NCI-H1417 treated with DMSO at 0.1 percent for 48 hours (cell line): ENCODE measurements at places on chromosomes 7 and 10.

GRCh38 chr10:4678023-4678950 is 147.7 kb upstream of the AKR1E2 start:
- DNase-seq = no peak

- no peak for DNase-seq
Observed at GRCh38 chr7:50189371-50189770, 96.3 kb upstream of the ZPBP start.

DNA sequence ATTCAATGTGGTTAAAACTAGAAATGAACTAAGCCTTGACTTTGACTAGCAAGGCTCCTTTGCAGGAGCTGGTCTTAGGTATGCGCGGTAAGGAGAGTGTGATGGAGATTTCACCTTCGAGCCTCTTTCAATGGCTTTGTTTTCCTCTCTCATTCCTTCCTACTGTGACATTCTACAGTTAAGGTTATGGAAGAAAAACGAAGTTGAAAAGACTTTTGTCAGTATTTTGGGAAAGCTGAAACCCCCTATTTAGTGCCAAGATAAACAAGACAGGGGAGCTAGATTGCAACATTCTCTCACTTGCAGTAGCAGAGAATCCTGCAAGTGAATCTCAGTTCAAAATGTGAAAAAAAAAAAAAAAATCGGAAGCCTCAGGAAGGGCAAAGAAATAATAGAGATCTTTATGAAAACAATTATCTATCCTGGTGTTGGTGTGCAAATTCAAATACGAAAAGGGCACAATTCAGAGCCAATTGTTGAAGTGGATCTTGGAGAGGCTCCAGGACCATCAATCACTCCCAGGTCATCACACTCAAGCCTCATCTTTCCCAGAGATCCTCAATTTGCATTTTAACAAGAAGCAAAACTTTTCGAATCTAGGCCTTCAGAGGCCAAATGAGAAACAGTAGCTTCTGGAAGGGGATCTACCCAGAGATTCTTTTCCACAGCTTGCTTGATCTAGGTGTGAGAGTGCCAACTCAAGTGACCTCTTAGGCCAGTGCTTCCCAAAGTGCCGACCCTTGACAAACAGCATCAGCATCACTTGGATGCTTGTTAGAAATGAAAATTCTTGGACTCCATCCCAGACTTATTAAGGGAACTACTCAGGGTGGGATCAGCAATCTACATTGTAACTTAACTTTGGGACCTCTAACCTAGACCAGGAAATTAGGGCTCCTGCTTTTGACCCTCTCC is 163.8 kb downstream of the INHBA start:
- no peak for DNase-seq

- DNase-seq = no peak
Observed at GRCh38 chr7:28533267-28533666, 120.9 kb downstream of the CREB5 start.

DNA sequence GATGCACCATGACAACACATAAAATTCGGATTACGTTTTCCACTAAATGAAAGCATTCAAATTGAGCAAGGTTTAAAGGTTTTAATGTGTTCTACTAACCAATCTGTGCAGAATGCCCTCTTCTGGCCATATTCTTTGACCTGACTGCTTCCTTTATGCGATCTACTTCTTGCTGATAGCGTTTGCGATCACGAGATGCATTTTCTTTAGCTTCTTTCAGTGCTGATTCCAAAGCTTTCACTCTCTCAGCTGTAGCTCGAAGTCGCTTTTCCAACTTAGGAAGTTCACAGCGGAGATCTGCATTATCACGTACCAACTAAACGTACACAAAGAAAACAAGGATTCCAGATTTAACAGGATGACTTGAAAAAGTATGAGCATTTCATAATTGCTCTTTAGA is 39.2 kb downstream of the KIF5B start:
- no peak for DNase-seq

DNA sequence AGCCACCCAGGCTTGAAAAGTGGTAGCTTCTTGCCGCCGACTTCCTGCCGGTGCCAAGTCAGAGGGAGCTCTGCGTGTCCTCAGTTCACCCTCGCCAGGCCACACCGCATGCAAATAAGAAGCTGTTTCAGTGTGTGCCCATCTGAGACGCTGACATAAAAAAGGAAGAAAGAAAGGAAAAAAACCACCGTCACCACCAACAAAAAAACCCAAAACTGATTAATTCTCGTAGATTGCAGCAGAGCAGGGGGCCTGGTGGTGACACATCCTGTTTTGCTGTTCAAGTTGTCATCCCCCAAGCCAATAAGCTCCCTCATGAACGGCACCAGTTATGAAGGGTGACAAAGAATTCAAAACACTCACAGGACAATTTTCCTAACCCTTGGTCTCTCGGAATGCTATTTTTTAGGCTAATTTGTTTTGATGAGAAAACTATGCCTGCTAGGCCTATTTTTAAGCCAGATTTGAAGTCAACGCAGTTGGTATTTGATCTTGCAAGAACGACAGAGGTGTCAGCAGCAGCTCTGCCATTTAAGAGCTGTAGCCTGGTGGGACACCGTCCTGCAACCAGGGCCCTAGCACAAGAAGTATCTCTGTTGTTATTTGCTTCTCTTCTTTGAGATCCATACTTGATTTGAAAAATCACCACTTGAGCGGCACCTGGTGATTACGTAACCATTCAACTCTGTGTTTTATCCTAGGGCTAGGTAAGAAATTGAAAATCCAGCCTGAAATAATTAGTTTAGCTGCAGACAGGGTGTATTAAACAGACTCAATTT is 145.6 kb downstream of the PFKFB3 start:
- no peak for DNase-seq

GRCh38 chr10:126599949-126600682 is 70.4 kb downstream of the C10orf90 start:
- DNase-seq = no peak

GRCh38 chr7:147196481-147196880 is 1079.9 kb downstream of the CNTNAP2 start:
- DNase-seq = no peak

DNA sequence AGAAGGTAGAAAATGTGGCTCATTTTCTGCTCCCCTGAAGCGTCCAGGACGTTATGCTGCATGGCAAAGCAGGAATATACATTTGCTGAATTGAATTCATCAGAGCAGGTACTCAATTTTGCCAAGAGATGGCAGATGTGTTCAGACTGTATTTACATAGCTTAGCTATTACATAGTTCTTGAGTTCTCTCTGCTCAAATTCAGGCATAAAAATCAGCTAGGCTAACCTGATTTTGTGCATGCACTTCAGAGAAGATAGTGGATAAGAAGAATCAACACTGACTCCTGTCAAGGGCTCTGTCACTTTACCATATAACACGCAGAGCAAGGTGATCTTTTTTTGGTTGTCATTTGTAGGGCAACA is 209.2 kb upstream of the FAM3C start:
- DNase-seq = peak; percentile 41

DNA sequence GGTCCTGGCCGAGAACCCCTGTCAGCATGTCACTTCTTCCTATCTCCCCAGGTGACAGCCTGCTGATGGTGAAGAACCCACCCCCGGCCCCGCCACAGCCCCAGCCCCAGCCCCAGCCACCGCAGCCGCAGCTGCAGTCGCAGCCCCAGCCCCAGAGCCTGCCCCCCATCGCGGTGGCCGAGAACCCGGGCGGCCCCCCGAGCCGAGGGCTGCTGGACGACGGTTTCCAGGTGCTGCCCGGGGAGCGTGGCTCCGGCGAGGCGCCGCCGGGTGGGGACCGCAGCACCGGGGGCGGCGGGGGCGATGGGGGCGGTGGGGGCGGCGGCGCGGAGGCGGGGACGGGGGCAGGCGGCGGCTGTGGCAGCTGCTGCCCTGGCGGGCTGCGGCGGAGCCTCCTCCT is 15.7 kb upstream of the ZNF212 start:
- DNase-seq = no peak

DNA sequence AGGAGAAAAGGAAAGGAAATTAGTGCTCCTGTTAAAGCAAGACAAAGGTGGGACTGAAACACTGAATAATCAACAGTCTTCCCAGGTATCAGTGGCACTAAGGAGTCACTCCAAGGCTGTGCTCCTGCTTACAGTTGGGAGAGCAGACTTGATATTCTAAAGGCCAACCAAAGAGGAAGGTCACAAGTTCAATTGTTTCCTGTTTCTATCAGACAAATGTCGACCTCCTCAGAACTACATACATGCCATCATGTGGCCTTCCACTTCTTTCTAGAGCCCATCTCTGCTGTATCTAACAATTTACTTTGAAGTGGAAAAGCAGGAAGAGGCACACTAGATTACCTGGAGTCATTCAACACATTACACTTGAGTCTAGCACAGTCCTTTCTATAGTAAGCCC is 3.4 kb downstream of the ZNF239 start:
- DNase-seq = no peak

- no peak for DNase-seq
Observed at GRCh38 chr10:102312683-102313082, 67.4 kb downstream of the GBF1 start.

DNA sequence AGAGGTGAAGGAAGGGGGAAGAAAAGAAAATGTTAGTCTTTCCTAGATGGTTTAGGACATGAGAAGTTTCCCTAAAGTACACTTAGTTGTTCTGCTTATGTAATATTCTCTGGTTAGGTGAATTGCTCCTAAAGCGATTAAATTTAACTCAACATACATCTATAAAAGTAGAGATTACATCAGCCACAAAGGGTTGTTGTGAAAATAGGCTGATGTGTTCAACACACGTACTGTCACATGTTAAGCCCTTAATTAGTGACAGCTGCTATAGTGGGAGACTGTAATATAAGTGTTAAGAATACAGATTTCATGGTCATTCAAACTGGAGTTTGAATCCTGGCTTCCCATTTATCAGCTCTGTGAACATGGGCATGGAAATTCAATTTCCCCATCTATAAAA is 12.8 kb downstream of the HECTD2 start:
- no peak for DNase-seq

DNA sequence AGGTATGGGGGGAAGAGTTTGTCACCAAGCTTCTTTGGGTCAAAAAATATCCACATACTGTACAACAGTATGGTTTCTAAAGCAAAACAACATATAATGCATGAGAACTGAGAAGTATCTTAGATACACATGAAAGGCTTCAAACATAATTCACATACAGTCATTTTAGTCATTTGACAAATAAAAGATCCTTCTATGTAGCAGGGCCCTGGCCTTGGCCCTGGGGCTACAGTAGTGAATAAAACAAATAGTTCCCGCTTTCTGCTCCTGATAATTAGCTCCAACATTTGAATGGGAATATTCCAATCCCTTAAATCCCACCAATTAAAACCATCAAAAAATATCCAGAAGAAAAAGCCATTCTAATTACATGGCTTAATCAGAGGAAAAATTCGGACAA is 51.3 kb downstream of the MALSU1 start:
- DNase-seq = no peak

DNA sequence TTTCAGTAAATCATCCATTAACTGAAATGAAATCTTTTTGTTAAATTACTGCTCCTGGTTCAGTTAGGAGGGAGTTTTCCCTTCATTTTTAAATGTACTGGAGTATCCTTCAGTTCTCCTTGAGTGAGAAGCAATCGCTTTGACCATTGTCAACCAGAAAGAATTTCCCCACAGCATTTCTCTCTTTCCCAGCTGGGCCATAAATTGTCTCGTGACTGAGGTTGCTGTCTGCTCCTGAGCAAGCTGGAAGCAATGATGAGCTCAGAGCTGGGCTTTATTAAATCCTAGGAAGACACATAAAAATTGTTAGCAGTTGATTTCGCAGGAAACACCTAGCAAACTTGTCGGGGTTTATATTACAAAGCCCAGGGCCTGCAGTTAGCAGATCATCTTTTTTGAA is 102.0 kb upstream of the INSYN2A start:
- DNase-seq = no peak

GRCh38 chr7:134706468-134706867 is 59.8 kb downstream of the BPGM start:
- DNase-seq = no peak

DNA sequence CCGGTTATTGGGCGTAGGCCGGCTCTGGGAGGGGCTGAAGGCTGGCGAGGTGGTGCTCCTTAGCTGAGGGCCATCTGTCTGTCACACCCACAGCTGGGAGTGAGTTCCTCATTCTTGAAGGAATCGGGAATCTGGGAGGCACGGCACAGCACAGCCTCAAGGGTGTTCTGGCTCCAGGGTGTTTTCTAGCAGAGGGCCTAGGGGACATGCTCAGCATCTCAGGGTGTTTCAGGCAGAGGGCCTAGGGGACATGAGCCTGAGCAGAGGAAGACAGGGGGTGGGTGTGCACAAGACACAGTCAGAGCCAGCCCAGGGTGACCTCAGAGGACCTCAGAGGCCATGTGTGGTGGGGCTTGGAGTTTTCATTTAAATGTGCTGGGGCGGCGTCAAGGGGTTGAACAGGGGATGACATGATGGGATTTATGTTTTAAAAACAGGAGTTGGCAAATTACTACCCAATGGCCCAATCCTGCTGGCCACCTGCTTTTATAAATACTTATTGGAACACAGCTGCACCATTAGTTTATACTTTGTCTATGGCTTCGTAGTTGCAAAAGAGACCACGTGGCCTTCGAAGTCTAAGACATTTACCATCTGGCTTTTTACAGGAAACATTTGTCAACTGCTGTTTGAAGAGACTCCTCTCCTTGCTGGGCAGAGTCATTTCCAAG is 121.6 kb downstream of the PRKAG2 start:
- DNase-seq = no peak

DNA sequence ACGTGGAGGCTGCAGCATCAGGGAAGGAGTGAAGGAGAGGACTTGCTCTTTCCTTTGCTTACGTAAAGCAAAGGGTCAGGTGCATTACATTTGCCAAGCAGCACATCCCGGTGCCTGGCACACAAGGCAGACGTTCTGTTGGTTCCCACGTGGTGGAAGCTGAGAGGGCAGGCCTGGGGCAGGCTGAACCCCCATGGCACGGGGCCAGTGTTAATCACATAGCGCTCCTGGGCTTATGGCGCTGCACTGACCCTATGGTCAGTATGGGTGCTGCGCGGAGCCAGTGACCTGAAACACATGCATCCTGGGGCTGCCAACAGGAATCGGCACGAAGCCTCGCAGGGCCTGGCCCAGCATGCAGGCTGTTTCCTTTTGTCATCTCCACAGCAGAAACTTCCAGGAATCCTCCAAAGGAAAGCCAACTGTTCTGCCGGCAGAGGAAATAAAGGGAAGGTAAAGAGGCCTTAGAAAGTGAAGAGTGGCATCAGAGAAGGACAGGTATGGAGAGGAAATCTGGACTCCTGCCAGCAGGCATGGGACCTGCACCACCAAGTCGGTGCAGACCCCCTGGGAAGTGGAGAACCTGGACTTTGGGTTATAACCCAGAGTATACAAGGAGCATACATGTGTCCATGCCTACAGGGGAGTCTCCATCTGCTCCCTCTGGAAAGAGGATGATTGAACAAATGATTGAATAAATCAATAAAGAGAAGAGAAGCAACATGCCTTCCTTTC is 560.2 kb downstream of the TCERG1L start:
- no peak for DNase-seq

- no peak for DNase-seq
Observed at GRCh38 chr10:44413416-44413815, 28.5 kb upstream of the CXCL12 start.
